Fibroblast of lung (primary cell): ENCODE measurements at places on chromosomes 13 and 19. TPM values are rescaled to one million over a fixed set of nuclear protein-coding genes. Genes with fewer than 3 reads are reported as not detected.
A peak's percentile ranks its signal among the peaks of the same experiment; 100 is the strongest.

SELENOV gene
- total RNA-seq = not detected in 2 replicates

DNA sequence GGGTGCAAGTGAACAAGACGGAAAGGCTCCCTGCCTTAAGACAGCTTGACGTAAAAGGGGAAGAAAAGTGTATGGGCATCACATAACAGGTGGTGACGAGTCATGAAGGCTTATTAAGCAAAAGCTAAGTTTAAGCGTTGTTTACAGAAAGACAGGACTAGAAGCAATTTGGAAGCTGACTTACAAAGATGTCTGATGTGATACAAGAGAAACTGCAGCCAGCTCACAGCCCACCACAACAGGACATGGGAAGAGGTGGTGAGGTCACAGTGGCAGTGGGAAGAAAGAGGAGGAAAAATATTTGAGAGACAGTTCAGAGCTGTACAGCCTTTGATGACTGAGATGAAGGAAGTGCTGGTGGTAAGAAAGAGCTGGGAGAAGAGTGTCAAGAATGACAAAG, 181.6 kb downstream of the KLF12 start:
- DNase-seq = peak; percentile 56

DNA sequence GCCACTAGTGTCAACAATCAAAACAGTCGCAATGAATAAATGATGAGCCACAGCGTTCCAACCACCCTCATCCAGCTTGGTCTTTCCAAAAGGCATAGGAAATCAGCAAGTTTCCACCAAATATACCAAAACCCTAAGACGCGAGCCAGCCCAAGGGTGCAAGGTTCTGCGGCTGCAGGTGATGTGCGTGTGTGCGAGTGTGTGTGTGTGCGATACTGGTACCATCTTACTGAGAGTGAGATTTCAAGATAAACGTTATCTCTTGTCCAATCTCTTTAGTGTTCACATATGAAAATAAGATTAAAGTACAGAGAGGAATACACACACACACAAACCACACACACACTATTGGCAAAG, 895 bp upstream of the TRPC4 start:
- no peak for DNase-seq

GRCh38 chr19:6242677-6243076, 37.1 kb downstream of the MLLT1 start:
- no peak for DNase-seq

ARHGEF1 gene
- 21.6 TPM in 2 replicates for total RNA-seq

MISP3 gene
- 0.77 and 0.83 TPM in 2 replicates for total RNA-seq

ZNF649 gene
- 6.2 and 6.9 TPM in 2 replicates for total RNA-seq

- DNase-seq = no peak
These were observed 10.1 kb downstream of the RHPN2 start for GRCh38 chr19:33054623-33055022.

DNA sequence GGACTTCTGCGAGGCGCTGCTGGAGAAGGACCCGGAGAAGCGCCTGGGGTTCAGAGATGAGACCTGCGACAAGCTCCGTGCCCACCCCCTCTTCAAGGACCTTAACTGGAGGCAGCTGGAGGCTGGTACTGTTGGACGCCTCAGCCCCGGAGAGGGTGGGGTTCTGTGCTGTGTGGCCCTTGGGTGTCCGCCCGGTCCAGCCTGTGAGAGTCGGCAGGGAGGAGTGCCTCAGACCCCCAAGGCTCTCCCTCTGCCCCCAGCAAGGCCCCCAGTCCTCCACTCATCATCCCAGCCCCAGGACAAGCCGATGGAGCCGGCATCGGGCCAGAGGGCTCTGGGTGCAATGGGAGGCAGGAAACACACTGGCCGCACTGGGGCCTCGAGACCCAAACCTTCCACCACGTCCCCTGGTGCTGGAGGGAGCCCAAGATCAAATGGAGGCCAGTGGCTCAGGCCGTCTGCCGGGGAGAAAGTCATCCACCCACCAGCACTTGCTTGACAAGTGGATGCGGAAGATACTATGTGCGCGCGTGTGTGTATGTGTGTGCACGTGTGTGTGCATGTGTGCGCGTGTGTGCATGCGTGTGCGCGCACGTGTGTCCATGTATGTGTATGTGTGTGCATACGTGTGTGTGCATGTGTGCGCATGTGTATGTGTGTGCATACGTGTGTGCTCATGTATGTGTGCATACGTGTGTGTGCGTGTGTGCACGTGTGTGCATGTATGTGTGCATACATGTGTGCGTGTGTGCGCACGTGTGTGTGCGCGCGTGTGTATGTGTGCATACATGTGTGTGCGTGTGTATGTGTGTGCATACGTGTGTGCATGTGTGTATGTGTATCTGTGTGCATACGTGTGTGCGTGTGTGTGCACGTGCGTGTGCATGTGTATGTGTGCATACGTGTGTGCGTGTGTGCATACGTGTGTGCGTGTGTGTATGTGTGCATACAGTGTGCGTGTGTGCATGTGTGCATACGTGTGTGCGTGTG, 25.8 kb upstream of the TMEM255B start:
- DNase-seq = no peak

NLRP4 gene
- not detected in 2 replicates for total RNA-seq

DNA sequence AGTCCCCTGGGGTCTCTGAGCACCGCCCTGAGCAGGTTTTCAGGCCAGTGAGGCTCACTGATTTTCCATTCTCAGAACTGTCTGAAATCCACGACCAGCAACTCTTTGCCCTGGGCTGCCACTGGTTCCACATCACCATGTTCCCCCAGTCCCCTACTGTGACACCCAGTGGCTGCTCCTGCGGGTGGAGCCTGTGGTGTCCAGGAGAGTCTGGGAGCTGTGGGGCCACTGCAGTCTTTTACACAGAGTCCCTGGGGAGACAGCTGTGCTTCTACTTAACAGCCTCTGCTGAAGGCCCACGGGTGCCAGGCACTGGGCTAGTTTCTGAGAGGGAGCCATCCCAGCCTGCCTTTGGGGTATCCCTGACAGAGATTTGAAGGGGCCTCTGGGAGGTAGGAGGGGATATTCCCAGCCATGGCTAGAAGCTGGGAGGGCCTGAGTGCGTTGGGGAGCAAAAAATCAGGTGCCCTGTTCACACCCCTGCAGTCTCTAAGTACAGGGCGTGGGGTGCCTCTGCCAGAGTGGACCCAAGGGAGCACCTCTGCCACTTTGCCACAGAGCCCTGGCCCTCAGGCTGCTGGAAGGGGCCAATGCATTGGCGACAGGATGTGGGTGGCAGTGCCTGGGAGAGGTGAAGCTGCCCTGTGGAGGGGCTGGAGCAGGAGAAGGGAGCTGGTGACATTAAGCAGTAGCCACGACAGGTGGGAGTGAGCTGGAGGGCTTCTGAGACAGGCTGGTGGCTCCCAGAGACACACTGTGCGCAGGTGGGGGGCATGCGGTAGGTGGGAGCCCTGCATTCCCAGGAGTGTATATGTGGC, 200.2 kb upstream of the ZNF536 start:
- DNase-seq = no peak

KCNJ14 gene
- total RNA-seq = 0.26 and 0.50 TPM in 2 replicates

GRCh38 chr13:27969082-27969865, at the start of gene CDX2:
Gene CDX2 (minus strand): TSS chr13:27969315. CDS start chr13:27969006, 309 bp downstream.
- no peak for DNase-seq

DNA sequence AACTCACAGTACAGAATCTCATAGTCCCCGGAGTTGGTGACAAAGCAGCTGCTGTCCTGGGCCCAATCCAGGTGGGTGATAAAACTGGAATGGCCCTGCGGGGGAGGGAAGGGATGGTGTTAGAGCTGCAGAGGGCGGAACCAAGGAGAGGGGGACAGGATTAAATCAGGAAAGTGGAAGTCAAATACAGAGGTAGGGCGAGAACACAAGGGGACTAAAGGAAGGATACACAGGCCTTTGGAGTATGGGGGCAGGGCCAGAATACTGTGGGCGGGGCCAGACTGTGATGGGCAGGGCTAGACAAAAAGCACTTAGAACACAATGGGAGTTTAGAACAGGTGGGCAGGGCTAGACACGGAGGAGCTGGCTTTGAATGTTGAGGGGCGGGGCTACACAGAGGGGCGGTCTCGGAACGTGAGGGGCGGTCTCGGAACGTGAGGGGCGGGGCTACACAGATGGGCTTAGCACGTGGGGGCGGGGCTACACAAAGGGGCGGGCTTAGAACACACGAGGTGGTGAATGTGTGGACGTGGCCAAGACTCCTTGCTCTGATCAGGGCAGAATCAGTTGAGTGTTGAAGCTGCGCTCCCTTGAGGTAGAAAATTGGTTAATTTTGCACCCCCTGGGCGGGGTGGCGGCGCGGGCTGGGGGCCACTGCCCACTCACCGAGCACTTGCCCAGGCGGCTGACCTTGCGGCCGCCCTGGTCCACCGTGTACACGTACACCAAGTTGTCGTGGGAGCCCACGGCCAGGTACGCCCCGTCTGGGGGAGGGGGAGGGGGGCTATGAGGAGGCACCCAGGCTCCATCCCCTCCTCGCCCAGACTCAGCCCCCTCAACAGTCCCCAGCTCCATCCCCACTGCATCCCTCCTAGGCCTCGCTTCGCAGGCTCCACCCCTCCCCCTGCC, 14.0 kb upstream of the GPR4 start:
- DNase-seq = peak; percentile 79

GRCh38 chr19:5775668-5776309, 8.8 kb downstream of the PRR22 start:
- DNase-seq = peak; percentile 60

GRCh38 chr19:1177322-1178114, 3.5 kb upstream of the SBNO2 start:
- DNase-seq = peak; percentile 97

- peak; percentile 34 for DNase-seq
These were observed 5.4 kb upstream of the MTRF1 start for GRCh38 chr13:41268764-41269163.

FCER2 gene
- total RNA-seq = not detected in 2 replicates

DNA sequence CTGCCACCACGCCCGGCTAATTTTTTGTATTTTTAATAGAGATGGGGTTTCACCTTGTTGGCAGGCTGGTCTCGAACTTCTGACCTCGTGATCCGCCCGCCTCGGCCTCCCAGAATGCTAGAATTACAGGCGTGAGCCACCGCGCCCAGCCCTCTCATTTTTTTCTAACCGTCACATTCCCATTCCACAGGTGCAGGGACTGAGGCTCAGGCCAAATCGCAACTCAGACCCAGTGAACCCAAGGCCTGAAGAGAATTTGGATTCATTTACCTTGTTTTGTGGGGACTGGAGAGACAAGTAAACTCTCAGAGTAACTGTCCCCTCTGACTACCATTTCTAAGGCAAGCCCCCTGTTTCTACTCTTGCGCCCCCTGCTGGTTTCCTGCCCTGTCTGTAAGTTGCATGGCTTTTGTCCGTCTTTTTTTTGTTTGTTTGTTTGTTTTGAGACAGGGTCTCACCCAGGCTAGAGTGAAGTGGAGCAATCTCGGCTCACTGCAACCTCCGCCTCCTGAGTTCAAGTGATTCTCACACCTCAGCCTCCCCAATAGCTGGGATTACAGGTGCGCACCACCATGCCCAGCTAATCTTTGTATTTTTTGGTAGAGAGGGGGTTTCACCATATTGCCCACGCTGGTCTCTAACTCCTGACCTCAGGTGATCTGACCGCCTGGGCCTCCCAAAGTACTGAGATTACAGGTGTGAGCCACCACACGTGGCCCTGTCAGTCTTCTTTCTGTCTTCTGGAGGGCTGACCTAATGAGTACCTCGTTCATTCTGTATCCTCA, 2.3 kb upstream of the STRN4 start:
- DNase-seq = peak; percentile 71

- DNase-seq = no peak
These were observed 6.5 kb downstream of the FGF22 start for GRCh38 chr19:645912-646778.

FFAR3 gene
- total RNA-seq = not detected in 2 replicates

LGALS14 gene
- not detected in 2 replicates for total RNA-seq

- DNase-seq = peak; percentile 69
These were observed 165.4 kb downstream of the RGCC start for GRCh38 chr13:41622432-41623429.

RNF225 gene
- total RNA-seq = under 0.01 TPM in 1 of 2 replicates, not detected in the other

GRCh38 chr13:107900775-107901174, 314.6 kb downstream of the LIG4 start:
- DNase-seq = peak; percentile 69

DNA sequence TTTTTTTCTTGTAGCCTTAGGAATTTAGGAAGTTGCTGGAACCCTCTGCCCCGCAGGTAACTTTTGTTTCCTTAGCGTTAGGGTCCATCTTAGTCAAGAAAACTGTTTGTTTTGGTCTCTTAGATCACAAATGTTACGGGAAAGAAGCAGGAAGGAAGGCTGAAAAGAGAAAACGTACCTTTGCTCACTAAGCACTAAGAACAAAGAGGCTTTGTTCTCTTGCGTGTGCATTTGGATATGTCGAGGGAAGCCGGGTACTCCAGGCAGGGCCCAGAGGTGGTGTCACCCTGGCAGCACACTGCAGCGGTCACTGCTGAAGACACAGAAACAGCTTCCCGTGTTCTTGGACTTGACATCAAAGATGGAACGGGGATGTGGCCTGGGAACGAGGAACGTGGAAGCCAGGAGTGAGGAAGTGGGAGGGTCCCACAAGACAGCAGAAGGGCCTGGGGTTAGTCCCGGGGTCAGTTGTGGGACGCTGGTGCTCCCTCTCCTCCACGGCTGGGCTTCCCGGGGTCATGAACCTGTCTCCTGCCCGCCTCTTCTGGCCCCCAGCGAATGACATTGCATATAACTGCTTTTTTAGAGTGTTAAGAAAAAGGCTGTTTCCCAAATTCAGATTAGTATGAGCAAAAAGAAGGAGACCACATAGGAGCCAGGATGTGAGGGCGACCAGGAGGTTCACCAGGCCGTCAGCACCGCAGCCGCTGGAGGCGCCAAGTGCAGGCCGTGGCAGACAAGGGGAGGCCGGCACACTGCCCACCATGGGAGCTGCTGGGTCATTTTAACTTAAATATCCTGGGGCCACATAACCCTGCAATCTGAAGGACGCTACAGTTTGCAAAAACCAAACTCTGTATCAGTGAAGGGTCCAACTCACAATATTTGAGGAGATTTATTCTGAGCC, 31.6 kb downstream of the ATP11A start:
- no peak for DNase-seq

DNA sequence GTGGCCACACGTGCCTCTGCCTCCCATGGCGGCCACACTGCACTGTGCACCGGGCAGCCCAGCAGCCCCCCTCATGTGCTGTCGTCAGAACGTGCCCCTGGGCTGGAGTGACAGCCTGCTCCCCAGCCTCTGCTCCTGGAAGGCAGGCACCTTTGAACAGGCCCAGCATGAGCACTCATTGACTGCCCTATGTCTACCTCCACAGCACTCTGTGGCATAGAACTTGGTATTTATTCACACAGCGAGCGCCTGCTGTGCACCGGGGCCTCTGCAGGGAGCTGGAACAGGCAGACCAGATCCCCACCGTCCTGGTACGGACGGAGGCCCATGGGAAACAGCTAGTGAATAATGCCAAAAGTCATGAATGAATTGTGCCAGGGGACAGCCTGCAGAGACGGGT, 53.7 kb downstream of the DPF1 start:
- no peak for DNase-seq

CLC gene
- total RNA-seq = not detected in 2 replicates

DNA sequence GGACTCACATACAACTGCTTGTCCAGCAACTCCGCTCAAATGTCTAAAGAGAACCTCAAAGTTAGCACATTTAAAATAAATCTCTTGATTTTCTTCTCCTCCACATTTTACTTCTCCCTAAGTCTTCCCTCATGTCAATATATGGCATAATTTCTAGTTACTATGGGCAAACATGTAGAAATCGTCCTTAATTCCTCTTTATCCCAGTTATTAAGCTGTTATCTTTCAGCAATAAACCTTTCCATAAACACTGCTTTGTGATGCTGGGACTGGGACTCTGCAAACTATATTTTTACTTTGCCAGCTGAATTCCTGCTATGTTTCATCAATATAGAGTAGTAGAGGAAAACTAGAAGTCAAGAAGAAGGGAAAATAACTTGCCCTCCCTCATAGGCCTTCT, 99.7 kb downstream of the KCNRG start:
- no peak for DNase-seq
